ENCODE measurements at places on chromosomes 1 and 21.

DNA sequence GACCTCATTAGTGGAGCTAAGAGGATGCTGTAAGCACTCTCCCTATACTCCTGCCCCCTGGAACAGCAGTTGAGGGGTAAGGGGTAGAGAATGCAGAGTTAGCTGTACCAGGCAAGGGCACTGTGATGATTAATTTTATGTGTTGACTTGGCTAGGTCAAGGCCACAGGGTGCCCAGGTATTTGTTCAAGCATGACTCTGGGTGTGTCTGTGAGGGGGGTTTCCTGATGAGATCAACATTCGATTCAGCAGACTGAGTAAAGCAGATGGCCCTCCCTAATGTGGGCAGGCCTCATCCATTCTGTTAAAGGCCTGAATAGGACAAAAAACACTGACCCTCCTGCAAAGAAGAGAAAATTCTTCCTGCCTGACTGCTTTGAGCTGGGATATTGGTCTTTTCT, 110.8 kb downstream of the KCND3 start:
- no peak for DNase-seq

- DNase-seq, result no peak
Observed at GRCh38 chr1:157119008-157119407, 19.2 kb downstream of the ETV3 start.

DNA sequence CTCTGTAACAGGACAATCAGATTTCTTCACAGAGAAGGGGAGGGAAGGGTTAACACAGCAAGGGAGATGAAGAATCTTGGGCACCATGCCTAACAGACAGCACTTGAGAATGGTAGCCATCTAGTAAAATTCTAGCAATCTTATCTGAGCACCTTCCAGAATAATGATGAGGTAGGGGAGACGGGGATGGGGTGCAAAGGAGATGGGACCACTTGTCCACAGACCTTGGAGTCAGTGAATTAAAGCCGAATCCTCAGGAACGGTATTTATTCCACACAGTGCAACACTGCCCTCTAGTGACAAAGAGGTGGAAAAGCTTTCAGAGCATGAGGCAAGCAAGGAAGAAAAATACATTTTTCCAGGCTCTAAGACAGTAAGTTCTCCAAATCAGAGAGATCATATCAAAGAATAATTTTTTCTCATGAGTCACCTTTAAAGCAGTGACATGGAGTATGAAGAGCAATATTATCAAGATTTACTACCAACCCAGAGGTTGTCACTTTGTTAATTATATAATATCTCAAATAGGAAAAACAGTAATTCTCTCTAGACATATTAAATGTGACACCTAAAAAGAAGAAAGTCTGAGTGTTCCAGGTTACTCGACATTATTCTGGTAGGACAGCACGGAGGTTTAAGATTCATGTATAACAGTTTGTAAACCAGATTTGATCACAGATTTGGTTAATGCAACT, 43.3 kb upstream of the LPAR3 start:
- no peak for DNase-seq

- no peak for DNase-seq
Observed at GRCh38 chr1:170354690-170355089, 177.3 kb upstream of the GORAB start.

- no peak for DNase-seq
Observed at GRCh38 chr1:197598935-197599334, 176.3 kb downstream of the DENND1B start.

Measured in mesothelial cell of epicardium (in vitro differentiated cells).